ENCODE measurements at places on chromosomes 2 and 18.

- H3K27ac ChIP-seq = no peak overlapping the region
- H3K36me3 ChIP-seq = no peaks in the 10 kb centered on the region
- no peak overlapping the region for H3K4me3 ChIP-seq
- no peaks in the 10 kb centered on the region for H3K4me1 ChIP-seq
Measured at GRCh38 chr18:60295674-60296073, 76.9 kb downstream of the MC4R start.

GRCh38 chr2:121283670-121284462, 1.1 kb downstream of the TFCP2L1 start:
- no peak overlapping the region for H3K27ac ChIP-seq
- H3K27me3 ChIP-seq = peaks cover 61% of the 10 kb centered on the region
- H3K36me3 ChIP-seq = no peaks in the 10 kb centered on the region
- peaks cover 9% of the 10 kb centered on the region for H3K4me1 ChIP-seq
- H3K4me3 ChIP-seq = peak overlapping the region; percentile 75

DNA sequence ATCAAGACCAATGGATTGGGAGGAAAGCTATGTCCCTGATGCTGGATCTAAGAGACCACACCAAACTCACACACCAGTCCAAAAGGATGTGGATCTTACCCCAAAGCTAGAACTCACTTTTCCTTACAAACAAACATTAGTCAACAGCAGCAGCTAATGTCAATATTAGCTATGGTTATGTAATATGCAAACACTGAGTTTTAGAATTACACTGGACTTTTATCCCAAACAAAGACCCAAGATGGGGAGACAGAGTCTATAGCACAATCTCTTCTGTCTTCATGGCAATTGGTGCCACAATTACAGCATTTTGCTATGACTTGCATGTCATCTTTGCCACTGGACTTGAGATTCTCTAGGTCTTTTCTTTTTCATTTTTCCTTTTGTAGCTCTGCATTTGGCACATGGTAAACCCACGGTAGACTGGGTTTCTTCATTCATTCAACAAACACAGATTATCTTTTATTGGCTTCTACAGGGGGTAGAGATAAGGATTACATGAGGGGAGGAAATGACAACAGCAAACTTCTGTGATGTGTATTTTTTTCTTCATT, 59.0 kb downstream of the SPRED2 start:
- peaks cover 4% of the 10 kb centered on the region for H3K36me3 ChIP-seq
- no peak for DNase-seq
- peaks cover 64% of the 10 kb centered on the region for H3K4me1 ChIP-seq
- H3K27me3 ChIP-seq = no peaks in the 10 kb centered on the region

GRCh38 chr2:134919341-134920210, 954 bp downstream of the CCNT2 start:
- H3K27me3 ChIP-seq = no peaks in the 10 kb centered on the region
- no peak for DNase-seq
- H3K4me1 ChIP-seq = peaks cover 29% of the 10 kb centered on the region
- peaks cover 24% of the 10 kb centered on the region for H3K36me3 ChIP-seq

- H3K27me3 ChIP-seq = no peaks in the 10 kb centered on the region
- H3K36me3 ChIP-seq = peaks cover 39% of the 10 kb centered on the region
- H3K4me1 ChIP-seq = no peaks in the 10 kb centered on the region
- no peak for DNase-seq
- H3K4me3 ChIP-seq = no peak overlapping the region
Measured at GRCh38 chr2:126699018-126699417, 43.1 kb downstream of the GYPC start.

GRCh38 chr2:60528281-60529020, 25.0 kb downstream of the BCL11A start:
- peak overlapping the region; percentile 90 for H3K27ac ChIP-seq
- peaks cover 92% of the 10 kb centered on the region for H3K4me1 ChIP-seq
- H3K27me3 ChIP-seq = no peaks in the 10 kb centered on the region
- DNase-seq = no peak

GRCh38 chr2:148876595-148877402, 1.8 kb downstream of the KIF5C start:
- H3K4me3 ChIP-seq = peak overlapping the region; percentile 84
- H3K36me3 ChIP-seq = no peaks in the 10 kb centered on the region
- peaks cover 37% of the 10 kb centered on the region for H3K27me3 ChIP-seq
- DNase-seq = peak; percentile 37

GRCh38 chr18:390741-391478, 109.6 kb downstream of the COLEC12 start:
- peaks cover 4% of the 10 kb centered on the region for H3K4me1 ChIP-seq
- no peaks in the 10 kb centered on the region for H3K36me3 ChIP-seq
- H3K27ac ChIP-seq = no peak overlapping the region

DNA sequence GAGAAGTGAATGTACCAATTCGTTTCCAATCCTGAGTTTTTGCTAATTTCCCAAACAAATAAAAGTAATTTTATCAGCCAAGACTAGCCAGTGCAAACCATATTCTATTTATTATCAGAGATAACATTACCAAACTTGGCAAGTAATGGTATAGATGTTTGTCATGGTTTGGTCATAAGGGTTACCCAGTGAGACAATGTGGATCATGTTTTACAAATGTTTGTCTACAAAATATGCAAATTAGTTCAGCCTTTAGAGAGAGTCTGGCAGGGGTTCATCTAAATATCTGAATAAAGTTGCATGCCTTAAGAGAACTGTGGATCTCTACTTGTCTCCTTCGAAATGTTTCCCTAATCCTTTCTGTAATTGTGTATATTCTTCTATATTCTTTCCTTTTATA, 152.2 kb downstream of the KCNH7 start:
- H3K4me1 ChIP-seq = no peaks in the 10 kb centered on the region
- no peaks in the 10 kb centered on the region for H3K36me3 ChIP-seq
- no peak overlapping the region for H3K27ac ChIP-seq
- DNase-seq = no peak

DNA sequence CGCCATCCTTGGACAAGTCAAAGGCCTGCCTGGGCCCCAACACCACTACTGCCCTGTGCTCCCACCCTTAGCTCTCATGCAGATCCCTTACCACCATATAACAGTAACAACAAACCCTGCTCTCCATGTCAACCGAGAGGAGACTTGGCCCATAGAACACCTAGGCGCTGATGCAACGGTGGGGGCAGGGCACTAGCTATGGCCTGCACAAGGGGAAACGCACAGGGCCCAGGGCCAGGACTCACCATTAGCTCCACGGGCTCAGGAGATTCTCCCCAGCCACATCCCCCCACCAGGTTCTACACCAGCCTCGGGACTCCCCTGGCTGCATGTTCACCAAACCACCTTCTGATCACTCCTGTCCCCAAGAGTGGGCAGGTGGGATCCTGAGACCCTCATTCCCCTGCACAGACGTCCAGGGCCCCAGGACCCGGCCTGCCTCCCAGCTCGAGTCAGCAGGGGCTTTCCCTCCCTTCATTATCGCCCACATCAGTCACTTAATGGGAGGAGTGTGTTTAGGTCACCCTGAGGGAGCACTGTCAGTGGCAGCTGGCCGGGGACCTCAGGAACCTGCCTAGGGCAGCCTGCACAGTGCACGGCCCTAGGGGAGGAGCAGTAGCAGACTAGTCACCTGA, 29.3 kb downstream of the ANKMY1 start:
- H3K4me3 ChIP-seq = no peak overlapping the region
- H3K27ac ChIP-seq = peak overlapping the region; percentile 31

Measured in stimulated activated naive B cell treated with anti-CD40 and anti-IgM and Interleukin-4, amounts not matched to agents 10 μg/mL and 1 μg/mL and 100 μg/mL, for 72 hours (primary cell).